Renal cortex interstitium (tissue), 15 donors: ENCODE measurements at places on chromosomes 1 and 21.

- DNase-seq: no peak
Measured at GRCh38 chr1:157234705-157235273, 96.6 kb upstream of the ETV3 start.

DNA sequence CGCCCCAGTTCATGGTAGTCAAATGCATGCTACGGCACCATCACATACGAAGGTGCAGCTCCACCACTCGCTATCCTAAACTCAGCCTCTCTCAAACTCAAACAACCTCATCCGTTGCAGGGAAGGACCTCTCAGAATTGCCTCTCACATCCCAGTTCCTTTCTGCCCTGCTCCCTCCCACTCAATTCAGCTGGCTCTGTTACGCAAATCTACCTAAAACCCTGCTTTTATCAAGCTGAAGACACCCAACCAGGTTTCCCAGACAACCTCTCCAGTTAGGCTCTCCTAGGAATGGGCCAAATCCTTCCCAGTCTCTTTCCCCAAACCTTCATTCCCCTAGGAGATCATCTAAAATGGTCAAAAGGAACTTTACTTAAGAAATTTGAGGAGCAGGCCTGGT lies 62.9 kb downstream of the CLSTN1 start:
- DNase-seq: no peak

DNA sequence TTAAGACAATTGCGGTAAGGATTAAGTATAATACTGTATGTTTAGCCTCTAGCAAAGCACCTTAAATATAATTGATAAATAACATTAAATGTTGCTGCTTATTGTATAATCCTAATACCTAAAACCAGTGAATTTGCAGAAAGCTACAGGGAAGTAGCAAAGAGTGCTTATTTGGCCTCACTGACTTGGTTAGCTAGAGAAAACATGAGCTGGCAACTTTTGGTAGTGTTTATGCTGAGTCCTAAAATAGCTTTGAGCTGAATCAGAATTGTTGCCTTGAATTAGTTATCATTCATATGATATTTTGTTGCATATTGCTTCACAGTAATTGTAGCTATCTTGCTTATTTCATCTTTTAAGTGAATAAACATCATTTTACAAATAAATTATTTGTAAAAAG lies 3.5 kb downstream of the TRIM67 start:
- DNase-seq: no peak

- no peak for DNase-seq
Measured at GRCh38 chr1:239841631-239842030, 250.1 kb upstream of the FMN2 start.

GRCh38 chr1:35524106-35524505 lies 33.1 kb downstream of the KIAA0319L start:
- DNase-seq: peak; percentile 30

GRCh38 chr1:15345705-15346345 lies 63.9 kb upstream of the EFHD2 start:
- DNase-seq: no peak

DNA sequence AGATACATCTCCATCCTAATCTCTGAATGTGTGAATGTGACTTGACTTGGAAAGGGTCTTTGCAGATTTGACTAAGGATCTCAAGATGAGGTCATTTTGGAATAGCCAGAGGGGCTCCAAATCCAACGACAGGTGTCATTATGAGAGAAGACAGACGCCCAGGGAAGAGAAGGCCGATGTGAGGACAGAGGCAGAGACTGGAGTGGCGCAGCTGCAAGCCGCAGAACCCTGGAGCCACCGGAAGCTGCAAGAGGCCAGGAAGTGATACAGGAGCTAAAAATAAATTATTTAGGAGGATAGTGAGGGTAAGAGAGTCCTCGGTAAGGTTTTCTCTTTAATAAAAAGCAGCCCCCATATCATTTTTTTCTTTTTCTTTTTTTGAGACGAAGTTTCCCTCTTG lies 9.7 kb upstream of the AADACL4 start:
- no peak for DNase-seq

DNA sequence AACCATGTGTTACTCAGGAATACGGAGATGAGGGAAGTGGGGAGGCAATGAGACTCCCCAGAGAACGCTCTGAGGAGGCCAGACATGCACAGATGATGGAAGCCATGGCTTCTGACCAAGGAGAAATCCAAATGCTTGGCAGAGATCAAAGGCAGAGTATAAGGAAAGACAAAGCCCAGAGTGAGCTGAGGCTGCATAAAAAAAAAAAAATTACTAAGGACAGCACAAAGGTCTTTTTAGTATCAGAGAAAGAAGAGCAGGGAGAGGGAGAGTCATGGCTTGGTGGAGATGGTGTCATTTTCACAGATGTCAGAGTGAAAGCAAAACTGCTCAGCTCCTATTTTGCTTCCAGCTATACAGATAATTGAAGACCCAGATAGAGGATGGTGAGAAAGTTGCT lies 8.1 kb upstream of the NCF2 start:
- DNase-seq: no peak

DNA sequence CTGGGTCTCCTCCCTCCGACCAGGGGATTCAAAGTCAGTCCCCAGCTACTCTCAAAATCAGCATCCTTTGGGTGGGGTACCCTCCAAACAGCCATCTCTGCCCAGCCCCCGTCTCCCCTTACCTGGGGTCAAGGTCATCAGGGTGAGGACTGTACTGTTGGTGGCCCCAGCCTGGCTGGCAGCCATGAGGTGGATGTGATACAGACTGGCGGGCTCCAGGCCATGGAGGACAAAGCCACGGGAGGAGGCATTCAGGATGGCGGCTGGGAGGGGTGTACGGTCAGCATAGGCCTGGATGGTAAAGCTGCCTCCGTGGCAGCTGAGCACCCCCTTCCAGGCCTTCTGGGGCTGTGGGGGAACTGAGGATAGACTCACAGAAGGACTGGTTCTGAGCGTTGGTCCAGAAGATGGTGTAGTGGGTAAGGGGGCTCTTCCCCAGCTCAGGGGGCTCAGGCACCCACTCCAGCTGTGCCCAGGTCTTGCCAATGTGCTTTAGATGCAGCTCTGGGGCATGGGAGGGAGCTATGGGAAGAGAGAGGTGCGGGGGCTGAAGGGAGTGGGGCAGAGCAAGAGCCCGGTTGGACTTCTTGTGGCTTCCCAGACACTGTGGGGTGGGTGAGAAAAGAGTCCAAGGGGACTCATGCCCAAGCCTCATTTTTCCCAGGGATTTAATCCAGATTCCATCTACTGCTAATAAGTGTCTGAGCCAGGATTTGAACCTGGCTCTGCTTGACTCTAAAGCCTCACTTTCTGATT lies 3.7 kb upstream of the MRPS15 start:
- DNase-seq: no peak

DNA sequence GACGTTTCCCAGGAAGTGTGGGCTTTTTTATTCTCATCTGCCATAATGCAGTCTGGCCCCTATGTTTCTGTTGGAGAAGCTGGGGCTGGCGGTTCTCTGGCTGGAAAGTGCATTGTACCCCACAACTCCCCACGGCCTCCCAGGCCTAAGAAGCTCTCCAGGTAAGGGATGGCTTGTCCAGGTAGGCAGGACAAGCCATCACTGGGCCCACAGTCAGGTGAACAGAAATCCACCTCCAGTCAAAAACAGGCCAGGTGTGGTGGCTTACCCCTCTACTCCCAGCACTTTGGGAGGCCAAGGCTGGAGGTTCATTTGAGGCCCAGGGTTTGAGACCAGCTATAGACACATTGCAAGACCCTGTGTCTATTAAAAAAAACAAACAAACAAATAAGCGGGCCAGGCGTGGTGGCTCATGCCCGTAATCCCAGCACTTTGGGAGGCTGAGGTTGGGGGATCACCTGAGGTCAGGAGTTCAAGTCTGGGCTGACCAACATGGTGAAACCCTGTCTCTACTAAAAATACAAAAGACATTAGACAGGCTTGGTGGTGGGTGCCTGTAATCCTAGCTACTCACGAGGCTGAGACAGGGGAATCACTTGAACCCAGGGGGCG lies 3.1 kb upstream of the WNT9A start:
- DNase-seq: no peak

DNA sequence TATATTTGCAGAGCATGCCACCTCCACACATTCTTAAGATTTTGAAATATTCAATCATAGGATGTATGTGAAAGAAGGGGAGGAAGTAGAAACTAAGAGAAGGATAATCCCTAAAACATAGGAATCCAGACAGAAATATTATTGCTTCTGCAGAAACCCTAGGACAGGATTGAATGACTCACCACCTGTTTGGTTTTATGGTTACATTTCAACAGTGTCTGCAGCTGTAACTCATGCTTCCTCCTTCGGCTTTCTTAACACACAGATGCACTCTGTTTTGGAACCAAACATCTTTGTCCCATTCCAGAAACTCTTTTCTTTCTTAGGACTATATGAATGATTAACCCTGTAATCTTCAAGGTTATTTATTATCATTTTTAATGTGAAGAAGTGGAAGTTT lies 20.7 kb downstream of the RGS7 start:
- DNase-seq: no peak

- DNase-seq: no peak
Measured at GRCh38 chr1:221035662-221036153, 156.5 kb downstream of the HLX start.

- no peak for DNase-seq
Measured at GRCh38 chr1:4075436-4076225, 175.6 kb upstream of the C1orf174 start.

DNA sequence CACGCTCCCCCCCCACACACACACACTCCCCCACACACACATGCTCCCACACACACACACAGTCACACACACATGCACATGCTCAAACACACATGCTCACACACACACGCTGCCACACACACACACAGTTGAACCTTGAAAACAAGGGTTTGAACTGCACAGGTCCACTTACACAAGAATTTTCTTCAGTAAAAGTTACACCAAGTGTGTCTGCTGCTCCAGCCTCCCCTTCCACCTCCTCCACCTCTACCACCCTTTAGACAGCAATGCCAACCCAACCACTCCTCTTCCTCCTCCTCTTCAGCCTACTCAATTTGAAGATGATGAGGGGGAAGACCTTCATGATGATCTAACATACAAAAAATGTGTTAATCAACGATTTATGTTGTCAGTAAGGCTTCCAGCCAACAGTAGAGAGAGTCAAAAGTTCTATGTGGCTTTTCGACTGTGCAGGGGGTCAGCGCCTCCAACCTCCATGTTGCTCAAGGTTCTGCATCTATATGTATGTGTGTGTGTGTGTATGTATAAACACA lies 26.8 kb downstream of the HSF2BP start:
- DNase-seq: no peak

DNA sequence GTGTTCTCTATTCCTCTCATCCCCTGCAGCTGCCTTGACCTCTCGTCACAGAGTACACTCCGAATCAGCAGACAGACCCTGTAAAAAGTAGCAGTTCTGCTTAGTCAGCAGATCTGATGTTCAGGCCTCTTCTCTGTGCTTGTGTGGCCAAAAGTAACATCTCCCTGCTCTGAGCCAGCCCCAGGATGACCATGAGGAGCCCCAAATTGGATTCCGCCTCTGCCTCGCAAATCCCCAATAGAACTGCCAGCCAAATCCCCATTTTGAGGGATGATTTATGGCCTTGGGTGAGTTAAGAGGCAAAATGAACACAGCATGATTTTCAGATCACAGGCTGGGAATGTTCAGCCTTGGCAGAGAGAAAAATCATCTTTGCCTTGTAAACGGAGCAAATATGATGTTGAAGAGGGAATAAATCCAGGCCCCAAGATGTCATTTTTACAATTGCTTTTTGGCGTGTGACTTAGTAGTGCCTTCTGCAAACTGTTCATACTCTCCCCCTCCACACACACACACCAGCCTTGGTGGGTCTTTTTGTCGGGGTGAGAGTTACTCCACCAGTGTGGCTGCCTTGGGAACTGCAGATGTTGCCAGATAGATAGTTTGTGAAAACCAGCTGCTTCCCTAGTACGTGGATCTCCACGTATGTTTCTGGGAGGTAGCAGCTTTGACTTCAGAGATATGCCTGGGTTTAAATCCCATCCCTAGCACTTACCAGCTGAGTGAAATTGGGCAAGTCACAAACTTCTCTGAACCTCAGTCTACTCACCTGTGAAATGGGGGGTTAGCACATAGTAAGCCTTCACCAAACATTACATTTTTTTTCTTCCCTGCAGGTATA lies 77.8 kb downstream of the MAN1C1 start:
- DNase-seq: no peak

DNA sequence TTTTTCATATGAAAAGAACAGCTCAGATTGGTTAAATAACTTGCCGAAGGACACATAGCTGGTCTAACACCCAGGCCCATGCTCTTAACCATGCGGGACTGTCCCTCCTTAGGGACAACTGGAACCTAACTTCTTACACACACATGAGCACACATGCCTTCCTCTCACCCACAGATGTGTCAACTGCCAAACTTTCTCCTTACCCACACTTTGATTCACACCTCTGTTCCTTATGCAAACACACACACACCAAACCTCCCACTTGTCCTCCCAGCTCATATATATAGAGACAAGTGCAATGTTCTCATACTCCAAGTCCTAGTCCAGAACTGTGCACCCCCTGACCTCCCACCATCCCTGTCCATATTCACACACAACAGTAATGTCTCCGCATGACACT lies 4.3 kb downstream of the RAB25 start:
- DNase-seq: no peak

GRCh38 chr1:10286244-10286643 lies 75.9 kb downstream of the KIF1B start:
- no peak for DNase-seq

- DNase-seq: no peak
Measured at GRCh38 chr1:62299426-62300200, 19.6 kb downstream of the KANK4 start.

GRCh38 chr1:230167419-230167852 lies 100.4 kb downstream of the GALNT2 start:
- DNase-seq: no peak

GRCh38 chr21:23811805-23812204 lies 1795.5 kb downstream of the MRPL39 start:
- DNase-seq: no peak

GRCh38 chr1:38028105-38028591 lies 15.6 kb downstream of the UTP11 start:
- DNase-seq: no peak

- DNase-seq: no peak
Measured at GRCh38 chr1:47906009-47906432, 91.2 kb downstream of the TRABD2B start.

DNA sequence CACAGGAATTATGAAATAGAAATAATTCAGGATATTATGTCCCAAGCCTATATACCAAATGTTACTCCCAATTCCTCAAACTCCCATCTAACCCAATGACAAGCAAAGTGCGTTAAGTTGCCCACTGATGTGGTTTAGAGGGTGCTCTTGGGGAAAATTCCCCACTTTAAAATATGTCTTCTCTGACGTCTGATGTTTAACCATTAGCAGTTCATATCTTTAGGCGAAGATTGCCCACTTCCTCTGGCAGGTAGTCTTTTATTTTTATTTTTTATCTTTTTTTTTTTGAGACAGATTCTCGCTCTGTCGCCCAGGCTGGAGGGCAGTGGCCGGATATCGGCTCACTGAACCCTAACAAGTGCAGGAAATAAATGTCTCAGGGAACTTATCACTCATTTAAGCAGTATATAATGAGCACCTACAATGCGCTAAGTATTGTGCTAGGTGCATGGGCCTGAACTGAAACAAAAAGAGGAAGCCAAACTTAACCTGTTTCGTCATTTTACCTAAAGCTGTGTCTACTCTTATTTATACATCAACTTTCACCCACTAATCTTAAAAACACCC lies 1.3 kb upstream of the LYST start:
- no peak for DNase-seq
